ENCODE measurements at places on chromosomes 11 and 22. TPM values are rescaled to one million over a fixed set of nuclear protein-coding genes. Genes with fewer than 3 reads are reported as not detected.

DNA sequence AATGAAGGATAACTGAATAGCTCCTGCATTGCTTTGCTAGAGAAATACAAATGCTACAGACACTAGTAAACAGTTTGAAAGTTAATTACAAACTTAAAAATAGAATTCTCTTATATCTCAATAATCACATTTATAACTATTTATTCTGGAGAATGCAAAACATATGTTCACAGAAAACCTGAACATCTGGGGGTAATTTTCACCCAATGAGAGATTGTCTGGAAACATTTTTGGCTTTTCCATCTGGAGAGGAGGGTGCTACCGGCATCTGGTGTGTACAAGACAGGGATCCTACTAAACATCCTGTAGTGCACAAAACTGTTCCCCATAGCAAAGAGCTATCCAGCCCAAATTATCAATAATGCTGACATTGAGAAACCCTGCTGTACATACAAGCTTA is 378.4 kb upstream of the CHORDC1 start:
- DNase-seq: no peak

DNA sequence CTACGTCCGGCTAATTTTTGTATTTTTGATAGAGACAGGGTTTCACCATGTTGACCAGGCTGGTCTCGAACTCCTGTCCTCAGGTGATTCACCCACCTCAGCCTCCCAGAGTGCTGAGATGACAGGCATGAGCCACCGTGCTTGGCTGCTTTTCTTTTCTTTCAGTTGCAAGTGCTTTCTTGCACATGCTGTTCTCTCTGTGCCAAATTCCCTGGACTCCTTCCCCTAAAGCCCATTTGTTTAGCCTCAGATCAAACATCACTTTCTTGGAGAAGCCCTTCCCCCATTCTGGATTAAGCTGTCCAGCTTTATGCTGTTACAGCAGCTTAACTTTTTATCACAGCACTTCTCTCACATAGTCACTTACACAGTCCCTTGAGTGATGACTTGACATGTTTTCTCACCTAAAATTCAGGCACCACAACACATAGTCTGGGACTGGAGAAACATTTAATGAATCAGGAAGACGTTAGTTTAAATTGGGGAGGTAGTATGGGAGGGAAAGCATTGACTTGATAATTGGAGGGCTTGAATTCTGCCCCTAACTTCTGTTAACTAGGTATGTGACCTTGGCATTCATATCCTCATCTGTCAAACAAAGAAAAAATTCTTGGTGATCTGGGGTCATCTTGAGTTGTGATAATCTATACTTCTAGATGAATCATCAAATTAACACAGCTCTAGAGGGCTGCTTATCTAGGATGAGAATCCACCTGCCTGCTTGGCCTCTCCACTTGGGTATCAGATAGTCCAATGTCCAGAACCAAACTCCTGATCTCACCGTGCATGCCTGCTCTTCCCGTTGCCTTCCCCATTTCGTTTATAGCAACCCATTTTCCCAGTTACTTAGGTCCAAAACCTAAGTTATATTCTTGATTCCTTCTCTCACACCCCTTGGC is 18.4 kb downstream of the ACO2 start:
- no peak for DNase-seq

The SHANK3 gene
- total RNA-seq: 0.13 TPM

DNA sequence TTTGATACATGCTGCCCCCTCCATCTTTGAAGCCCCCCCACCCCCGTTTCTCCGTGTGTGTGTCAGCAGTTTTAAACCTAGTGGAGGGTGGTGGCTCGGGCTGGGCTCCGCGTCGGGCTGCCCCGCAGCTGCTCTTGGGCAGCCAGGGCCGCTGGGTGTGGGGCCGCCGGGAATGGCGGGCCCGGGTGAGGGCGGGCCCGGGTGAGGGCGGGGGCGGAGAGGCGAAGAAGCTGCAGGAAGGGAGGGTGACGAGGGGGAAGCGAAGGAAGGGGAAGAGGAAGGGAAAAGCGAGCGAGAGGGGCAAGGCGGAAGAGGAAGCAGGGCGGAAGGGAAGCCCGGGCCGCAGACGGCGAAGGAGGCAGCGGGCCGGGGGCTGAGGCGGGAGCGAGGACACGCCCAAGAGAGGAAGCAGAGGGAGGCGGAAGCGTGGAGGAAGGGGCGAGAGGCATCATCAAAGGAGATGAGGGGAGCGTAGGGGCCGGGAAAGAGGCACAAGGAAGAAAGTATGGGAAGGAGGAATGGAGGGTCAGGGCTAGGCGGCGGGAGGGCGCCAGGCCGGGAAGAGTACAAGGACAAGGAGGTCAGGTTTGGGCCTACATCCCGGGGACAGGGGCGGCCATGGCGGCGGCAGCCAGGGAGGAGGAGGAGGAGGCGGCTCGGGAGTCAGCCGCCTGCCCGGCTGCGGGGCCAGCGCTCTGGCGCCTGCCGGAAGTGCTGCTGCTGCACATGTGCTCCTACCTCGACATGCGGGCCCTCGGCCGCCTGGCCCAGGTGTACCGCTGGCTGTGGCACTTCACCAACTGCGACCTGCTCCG is 82.4 kb downstream of the BCR start:
- DNase-seq: peak; percentile 61

DNA sequence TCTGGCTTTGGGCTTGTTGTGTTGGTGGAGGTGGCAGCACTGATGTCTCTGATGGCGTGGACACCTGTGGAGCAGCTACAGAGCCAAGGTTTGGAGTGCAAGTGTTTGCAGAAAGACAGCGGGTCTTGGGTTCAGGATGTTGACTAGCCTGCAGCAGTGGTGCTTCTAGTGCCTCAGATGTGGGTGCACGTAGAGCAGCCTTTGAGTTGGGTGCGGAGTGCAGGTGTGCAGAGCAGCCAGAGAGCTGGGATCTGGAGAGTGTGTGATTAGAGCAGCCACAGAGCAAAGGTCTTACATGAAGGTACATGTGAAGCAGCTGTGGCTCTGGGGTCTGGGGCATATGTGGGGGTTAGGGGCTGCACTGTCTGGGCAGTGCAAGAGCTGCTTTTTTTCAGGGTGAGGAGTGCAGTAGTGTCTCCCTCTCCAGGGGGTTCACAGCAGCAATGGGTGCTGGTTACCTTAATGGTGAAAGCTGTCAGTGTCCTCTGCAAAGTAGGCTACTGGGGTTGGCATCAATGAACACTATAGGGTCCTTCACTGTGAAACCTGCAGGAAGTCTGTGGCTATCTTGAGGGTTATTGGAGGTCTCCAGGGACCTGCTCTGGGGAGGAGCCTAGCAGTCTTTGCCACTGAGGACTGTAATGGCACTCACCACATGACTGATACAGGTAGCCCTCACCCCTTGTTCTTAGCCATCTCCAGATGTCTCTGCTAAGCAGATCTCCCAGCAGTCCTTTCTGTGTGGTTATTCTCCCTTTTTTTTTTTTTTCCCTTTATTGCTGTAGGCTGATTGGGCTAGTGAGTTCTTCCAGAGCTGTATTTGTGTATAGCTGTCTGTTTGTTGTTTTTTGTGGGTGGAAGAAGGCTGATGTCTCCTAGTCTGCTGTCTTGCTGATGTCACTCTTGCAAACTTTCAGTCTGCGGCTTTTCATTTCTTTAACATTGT is 14.3 kb downstream of the BIRC2 start:
- no peak for DNase-seq

- DNase-seq: no peak
Measured at GRCh38 chr22:43886231-43886630, 5.6 kb downstream of the PNPLA5 start.

The OR6T1 gene
- not detected for total RNA-seq

GRCh38 chr22:18966748-18967147 is 30.7 kb upstream of the PRODH start:
- DNase-seq: no peak

The PTPRCAP gene
- total RNA-seq: 1.5 TPM

DNA sequence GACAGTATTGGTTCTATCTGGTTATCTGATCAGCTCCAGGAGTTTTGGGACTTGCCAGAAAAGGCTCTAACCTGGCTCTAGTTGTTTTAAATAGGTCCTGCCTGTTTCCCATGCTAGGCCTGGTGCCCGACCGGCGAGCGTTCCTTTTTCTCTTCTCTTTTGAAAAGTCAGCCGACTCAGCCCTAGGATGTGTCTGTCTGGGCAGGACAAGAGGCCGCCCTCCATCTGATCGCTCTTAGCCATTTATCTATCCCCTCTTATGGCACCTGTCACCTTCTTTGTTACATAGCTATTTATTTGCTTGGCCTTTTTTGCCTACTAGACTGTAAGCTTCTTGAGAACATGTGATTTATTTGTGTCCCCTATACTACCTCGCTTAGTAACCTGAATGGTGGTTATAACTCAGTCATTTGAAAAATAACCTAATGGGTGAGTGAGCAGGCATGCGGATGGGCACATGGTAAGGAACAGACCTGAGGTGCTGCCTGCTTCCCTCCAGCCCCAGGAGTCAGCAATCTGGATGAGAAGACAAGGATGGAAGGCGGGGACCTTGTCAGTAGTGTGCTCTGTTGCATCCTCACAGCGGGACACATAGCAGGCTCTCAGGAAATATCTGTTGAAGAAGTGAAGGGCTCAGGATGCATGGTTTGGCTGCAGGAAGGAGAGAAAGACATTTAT is 108.4 kb downstream of the ZBTB16 start:
- DNase-seq: no peak

- no peak for DNase-seq
Measured at GRCh38 chr11:130449996-130450769, 1.7 kb downstream of the ADAMTS15 start.

DNA sequence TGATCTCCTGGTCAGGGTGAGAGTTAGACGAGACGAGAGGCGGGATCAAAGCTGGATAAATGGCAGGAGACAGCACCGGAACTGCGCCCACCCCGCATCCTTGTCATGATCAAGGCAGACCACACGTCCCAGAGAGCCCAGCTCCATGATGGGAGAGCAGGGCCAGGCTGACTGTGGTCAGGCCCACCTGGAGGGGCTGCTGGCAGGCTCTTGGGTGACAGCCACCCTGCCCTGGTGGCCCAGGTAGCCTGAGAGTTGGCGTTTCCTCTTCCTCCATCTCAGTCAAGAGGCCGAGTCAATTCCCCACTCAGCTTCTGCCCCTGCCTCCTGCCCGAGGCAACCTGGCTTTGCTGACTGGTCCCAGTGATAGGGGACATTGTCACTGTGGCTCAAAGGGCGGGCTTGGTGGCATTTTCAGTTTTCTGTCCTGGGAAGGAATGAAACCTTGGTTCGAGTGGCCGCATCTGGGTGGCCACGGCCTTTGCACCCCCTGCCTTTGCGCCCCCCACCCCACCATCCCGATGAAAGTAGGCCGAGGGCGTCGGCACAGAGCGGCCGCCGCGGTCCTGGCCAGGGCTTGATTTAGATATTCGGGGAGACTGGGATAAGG is 60.8 kb upstream of the PPARA start:
- no peak for DNase-seq

GRCh38 chr11:62553080-62553838 is 6.7 kb upstream of the AHNAK start:
- peak; percentile 89 for DNase-seq

DNA sequence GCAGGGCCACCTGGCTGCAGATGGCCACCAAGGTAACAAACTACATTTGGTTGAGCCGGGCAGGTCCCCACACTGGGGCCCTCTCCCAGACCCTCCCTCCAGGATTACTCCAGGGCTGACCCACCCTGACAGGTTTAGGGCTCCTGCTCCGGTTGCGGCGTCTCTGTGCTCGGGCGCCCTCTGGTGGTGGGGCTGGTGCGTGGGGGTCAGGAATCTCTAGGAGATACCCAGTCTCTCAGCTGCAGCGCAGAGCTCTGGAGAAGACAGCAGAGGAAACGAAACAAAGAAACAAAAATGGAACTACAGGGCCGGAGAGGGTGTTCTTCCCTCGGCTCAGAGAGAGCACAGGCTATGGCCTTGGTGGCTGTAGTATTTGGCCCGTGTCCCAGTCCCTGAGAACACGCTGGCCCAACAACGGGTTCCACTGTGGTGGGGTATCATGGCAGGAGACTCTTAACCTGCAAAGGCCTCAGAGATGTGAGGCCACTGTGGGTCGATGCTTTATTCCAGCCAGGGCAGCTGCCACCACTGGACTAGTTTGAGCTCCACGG is 2.4 kb downstream of the C11orf96 start:
- peak; percentile 83 for DNase-seq

DNA sequence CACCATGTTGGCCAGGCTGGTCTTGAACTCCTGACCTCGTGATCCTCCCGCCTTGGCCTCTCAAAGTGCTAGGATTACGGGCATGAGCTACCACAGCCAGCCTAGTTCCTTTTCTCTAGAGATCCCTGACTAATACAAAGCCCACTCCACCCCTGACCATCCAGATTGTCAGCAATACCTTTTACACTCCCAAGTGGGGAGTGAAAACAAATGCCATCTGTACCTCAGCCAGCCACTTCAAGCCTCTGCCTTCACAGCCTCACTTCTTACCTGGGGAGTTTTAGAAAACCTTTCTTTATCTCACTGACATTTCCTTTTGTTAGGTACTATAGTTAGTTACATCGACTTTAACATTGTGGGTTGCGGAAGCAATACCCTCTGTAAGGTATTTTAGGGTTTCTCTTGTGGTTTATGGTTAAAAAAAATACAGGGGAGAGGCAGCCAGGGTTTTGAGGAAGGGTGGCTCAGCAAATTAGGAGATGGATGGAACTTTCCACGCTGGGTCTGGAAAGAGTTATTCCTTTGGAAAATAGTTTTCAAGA is 8.9 kb downstream of the TOM1 start:
- no peak for DNase-seq

DNA sequence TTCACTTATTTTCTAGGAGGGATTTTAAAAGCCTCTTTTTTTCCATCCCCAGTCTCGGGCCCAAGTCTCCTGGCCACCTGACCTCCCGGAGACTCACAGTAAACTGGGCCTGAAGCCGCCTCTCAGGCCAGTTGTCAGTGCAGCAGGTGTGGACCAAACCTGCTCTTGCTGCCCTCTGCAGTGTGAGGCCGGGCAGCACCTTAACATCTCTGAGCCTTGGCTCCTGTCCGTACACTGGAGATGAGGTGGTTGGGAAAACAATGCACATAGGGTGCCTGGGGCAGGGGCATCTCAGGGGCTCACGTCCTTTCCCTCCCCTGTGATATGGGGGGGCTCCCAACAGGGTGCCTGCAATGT is 45.1 kb downstream of the PHF21B start:
- no peak for DNase-seq

GRCh38 chr11:40877981-40878380 is 581.5 kb downstream of the LRRC4C start:
- no peak for DNase-seq

GRCh38 chr11:3200388-3201111 is 18.1 kb downstream of the MRGPRG start:
- DNase-seq: no peak

DNA sequence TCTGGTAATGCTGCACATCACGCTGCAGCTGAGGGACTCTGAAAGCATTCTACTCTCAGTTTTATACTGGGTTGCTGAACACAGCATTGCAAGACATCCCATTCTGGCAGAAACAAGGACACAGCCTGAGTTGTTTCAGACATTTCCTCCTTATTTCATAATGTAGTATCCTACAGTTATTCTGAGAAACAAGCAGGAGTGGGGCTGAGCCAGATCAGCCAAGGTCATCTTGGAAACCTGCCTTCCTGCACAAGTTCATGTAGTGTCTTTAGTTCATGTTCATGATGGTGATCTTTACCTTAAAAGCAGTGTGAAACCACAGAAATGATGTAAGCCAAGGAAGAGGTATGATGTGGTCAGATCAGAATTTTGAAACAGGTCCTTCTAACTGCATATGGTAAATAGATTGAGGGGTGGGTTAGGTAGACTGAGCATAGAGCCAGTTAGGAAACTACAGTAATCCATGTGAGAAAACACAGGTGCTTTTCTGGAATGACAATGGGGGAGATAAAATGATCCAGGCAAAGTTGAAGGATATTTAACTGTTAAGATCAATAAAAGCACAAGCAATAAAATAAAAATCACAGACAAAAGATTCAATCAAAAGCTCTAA is 1686.8 kb downstream of the LRRC4C start:
- DNase-seq: no peak

The WNT7B gene
- not detected for total RNA-seq

The BTBD18 gene
- not detected for total RNA-seq

- no peak for DNase-seq
Measured at GRCh38 chr11:1554981-1555712, 16.9 kb downstream of the DUSP8 start.
